NCI-H460 (cell line): ENCODE measurements at places on chromosomes 3 and 15. TPM values are rescaled to one million over a fixed set of nuclear protein-coding genes. Genes with fewer than 3 reads are reported as not detected.

The CPN2 gene
- not detected in 2 replicates for total RNA-seq

GRCh38 chr3:59774634-59775033 is 724.8 kb upstream of the CFAP20DC start:
- no peak for DNase-seq

DNA sequence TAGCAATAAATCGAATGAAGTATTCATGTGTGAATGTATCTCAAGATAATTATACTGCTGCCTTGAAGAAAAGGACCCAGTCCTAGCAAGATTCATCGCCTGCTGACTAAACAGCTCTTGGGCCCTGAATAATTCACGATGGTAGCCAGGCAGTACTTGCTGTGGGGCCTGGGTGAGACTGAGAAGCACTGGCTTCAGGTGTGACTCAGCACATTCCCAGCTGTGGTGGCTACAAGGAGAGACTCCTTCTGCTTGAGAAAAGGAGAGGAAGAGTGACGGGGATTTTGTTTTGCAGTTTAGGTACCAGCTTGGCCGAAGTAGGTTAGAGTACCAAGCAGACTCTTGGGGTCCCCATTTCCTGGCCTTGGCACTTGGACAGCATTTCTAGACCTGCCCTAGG is 47.6 kb upstream of the CD200R1L start:
- DNase-seq = peak; percentile 19

DNA sequence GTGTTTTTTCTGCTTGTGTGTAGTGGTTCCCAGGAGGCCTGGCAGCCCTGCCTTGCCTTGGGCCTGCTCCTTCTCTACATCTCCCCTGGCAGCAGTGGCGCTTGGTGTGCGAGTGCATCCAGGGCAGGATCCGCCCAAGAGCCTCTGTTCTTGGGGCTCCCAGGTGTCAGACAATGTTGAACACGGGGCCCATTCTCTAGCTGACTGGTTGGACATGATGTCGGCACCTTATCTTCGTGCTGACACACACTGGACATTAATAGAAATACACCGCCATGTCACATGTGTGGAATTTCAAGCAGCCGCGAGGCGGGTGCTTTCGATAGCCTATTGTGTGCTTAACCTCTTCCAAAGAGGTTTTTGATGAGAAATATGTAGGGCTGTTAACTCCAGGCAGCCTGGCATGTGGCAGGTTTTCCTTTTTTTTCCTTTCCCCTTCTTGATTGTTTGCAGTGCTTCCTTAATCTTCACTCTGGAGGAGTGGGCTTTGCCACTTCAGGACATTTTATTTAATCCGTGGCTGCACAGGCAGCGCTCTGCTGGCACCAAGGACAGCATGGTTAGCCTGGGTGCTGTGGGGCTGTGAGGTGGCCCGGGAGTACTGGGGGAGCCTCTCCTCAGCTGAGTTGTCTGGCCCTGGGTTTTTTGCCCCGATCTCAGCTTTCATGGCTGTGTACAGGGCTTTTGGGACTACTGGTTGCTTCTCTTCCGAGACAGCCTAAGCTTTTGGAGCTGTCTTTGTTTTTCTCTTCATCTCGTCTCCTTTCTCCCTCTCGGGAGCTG is 42.5 kb downstream of the CHCHD6 start:
- peak; percentile 23 for DNase-seq

DNA sequence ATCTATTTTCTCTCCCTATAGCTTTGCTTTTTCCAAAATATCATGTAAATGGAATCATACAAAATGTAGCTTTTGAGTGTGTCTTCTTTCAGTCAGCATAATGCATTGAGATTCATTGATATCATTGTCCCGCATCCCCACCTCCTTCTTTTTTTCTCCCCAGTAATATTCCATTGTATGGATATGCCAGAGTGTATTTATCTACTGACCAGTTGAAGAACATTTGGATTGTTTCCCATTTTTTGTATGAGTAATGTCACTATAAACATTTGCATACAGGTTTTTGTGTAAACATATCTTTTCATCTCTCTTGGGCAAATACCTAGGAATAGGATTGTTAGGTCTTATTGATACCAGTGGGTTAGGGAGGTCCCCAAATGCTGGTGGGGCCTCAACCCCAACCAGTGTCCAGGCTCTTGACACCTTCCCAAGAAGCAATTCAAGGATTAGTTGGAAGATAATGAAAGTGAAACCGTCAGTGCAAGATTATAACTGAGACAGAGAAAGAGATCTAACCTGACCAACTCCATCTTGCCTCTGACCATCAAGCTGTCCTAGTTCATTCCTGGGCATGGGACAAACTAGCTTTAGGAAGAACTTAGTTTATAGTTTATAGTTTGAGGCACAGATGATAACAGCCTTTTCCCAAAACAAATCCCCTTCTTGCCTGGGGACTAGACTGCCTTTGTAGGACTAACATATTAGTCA is 7.4 kb upstream of the SLC33A1 start:
- DNase-seq = no peak
